ENCODE measurements at places on chromosomes 4 and X.

- no peak for DNase-seq
Measured at GRCh38 chr4:780716-781492, 45.0 kb downstream of the CPLX1 start.

DNA sequence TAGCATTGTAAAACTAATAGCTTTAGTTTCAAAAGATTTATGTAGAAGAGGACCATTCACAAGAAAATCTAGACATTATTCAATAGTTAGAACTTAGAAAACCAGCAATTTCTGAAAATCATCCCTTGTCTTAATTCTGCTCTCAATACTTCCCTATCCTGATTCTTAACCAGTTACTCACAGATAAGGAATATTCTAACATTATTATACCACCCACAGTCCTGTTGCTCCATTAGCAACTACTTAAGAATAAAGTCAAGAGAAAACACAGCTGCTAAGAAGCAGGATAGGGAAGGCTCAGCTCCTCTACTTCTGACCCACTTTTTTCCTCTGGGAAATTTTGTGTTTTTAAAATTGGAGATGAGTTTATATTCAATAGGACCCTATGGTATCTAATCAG lies 47.7 kb downstream of the PHKA1 start:
- no peak for DNase-seq

GRCh38 chr4:7067126-7067451 lies 775 bp downstream of the GRPEL1 start:
- DNase-seq = no peak

DNA sequence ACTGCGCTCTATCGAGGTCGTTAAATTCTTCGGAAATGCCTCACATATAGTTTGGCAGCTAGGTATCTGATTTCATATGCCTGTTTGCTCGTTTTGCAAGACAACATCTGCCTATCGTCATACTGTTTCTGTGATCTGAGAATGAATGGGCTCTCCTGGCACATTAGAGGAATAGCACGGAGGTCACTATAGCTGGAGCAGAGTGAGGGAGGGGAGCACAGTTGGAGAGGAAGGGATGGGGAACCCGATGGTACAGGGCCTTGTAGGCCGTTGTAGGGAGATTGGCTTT lies 552 bp downstream of the IKBKG start:
- no peak for DNase-seq

DNA sequence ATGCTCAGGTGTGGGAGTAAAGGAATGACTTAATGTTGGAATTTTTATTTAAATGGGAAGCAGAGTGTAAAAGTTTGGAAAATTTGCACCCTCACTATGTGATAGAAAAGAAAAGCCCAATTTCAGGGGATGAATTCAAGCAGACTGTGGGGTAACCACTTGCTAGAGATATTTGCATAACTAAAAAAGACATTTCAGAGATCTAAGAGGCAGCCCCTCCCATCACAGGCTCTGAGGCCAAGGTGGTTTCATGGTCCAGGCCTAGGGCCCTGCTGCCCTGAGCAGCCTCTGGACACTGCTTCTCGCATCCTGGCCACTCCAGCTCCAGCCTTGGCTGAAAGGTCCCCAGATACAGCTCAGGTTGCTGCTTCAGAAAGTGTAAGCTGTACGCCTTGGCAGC lies 5.9 kb upstream of the XPNPEP2 start:
- no peak for DNase-seq

GRCh38 chrX:10134921-10135320 lies 21.9 kb upstream of the CLCN4 start:
- no peak for DNase-seq

GRCh38 chrX:41616255-41616654 lies 72.5 kb upstream of the GPR34 start:
- DNase-seq = no peak

- peak; percentile 59 for DNase-seq
Measured at GRCh38 chr4:22129454-22130029, 181.0 kb upstream of the KCNIP4 start.

DNA sequence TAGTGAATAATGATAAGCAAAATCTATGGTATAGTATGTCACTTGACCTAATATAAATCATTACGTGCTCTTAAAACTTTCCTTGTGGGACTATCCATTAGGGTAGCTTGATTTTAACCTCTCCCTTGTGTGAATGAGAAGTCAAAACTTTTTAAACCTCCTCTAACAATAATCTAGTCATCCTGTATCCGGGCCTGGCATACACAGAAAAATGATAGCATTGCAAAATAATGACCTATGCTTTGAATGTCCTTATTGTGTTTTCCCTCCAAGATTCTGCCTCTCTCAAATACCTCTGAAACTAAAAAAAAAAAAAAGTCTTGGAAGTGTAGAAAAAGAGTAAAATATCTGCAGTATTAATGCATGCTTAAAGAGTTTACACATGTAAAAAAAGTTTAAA lies 250.0 kb upstream of the NDST3 start:
- DNase-seq = no peak

GRCh38 chr4:42278709-42279324 lies 118.5 kb upstream of the SHISA3 start:
- no peak for DNase-seq

DNA sequence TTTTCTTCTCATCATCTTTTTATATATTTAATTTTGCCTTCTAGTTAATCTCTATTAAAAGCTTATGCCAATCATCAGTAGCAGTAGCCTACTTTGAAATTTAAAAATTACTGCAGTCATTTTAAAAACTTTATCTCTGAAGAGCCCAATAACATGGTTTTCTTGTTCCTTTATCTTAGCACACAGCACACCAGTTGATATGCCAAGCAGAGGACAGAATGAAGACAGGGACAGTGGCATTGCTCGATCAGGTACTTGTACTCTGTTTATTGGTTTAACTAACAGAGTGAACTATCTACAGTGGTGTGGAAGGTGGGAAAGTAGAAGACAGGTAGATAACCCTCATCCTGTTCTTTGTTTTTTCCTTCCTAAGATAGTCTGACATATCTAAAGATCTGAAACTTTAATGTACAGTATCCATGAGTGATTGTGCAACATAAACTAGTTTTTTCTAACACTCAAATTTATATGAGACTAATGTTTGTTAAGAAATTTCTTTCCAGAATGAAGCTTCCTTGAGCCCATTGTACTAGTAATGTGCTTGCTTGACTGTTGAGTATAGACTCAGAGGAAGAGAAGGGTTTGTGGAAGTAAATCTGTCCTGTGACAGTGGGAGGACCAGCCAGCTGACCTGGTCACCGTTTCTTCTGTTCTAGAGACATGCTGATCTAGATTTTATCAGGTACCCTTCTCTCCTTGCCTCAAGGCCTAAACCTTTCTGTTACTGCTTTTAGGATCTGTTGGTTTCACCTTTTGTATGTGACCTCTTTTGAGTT lies 66.6 kb downstream of the FNIP2 start:
- DNase-seq = no peak

DNA sequence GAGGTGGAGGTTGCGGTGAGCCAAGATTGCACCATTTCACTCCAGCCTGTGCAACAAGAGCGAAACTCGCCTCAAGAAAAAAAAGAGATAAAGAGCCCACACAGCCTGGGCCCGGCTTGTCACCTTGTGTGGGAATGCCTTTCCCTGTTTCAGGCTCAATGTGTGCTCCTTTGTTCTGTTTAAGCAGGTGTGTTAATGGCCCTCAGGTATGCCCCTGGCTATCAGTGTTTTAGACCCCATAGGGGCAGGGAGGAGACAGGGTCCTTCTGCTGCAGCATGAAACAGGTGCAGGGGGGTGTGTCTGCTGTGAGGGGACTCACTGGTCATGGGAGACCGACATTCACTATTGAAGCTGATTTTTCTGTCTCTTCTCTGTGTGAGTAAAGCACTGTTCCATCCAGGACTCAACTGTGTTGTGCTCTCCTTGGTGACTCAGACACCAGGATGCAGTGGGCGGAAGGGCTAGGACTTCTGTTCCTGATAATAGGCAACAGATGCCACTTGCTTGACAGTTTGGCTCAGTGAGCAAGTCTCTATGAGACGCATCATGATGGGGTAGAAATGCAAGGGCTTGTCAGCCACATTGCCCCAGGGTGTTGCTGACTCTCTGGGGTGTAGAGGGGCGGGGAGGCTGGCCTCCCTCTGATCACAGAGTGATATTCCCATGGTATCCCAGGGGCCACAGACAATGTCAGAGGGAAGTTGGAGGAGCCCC lies 15.6 kb upstream of the LAP3 start:
- peak; percentile 73 for DNase-seq

GRCh38 chrX:63488546-63489373 lies 137.6 kb upstream of the SPIN4 start:
- DNase-seq = no peak

DNA sequence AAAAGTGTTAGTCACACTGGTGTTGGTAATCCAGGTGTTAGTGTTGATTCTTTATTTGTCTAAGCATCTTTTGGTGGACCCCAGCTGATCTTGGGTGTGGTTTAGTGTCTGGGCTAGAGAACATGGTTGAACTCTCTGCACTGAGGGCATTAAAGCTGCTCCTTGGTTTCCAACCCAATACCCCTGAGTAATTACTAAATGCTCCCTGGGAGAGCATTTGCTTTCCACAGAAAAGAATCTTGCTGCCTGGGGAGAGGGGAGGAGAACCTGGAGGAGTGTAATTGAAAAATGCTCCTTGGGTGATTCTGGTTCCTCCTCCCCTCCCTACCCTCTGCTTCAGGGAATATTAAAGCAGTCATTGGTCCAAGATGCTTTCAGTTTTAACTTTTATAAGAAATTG lies 3.1 kb downstream of the GUCY1B1 start:
- peak; percentile 4 for DNase-seq

- DNase-seq = peak; percentile 75
Measured at GRCh38 chr4:184448821-184449220, 25.5 kb downstream of the IRF2 start.

GRCh38 chr4:158993891-158994290 lies 109.0 kb upstream of the RAPGEF2 start:
- no peak for DNase-seq

Measured in myocyte (in vitro differentiated cells).